NCI-H524 treated with DMSO at 0.1 percent for 48 hours (cell line): ENCODE measurements at places on chromosomes 11 and 22.

GRCh38 chr11:58745705-58746364, 14.1 kb upstream of the GLYAT start:
- no peak for DNase-seq

DNA sequence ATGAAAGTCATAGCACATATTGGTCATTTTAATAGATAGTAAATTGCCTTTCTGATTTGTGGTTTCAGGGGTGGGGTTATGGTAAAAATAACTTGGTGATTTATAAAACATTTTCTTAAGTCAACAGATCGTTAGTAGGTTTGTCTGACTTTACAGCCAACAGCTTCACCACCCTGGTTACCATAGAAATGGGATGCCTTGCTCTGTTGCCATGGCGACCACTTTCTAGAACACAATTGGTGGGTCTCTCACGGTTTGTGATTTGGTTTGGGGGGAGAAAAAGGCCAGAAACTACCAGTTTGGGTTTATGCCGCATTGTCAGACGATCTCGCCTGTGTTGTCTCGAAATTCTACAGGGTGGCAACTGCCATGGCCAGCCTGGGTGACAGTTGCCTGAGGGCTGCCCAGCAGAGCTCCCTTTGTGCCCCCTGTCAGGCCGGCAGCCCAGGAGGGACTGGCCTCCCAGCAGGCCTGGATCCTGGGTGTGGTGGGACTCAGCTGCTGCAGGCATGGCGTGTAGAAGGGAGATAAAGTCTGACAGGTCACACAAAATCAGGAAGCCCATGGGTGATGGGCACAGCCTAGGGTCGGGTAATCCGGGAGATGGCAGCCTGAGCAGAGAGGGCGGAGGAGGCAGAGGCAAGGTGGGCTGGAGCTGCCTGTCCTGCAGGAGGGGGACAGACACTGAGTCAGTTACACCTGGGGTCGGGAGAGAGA, 30.9 kb downstream of the KCNC1 start:
- no peak for DNase-seq

- no peak for DNase-seq
Observed at GRCh38 chr22:42653999-42654398, 4.8 kb upstream of the CYB5R3 start.

- DNase-seq: peak; percentile 90
Observed at GRCh38 chr11:116613206-116613875, 159.4 kb downstream of the BUD13 start.

DNA sequence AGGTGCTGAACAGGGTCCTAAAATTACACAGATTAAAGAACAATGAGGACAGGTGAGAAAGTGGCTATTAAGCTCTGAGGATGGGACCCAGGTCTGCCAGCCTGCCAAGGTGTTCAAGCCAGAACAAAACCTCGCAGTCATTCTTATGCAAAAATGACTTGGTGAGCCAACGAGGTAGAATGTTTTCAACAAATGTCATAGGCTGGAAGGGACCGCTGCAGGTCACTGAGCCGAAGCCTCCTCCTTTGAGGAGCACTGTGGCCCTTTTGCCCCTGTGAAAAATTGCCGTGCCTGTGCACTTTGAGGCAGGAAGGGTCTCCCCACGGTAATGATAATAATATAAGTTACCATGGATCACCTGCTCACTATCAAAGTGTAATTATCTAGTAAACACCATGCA, 216.2 kb downstream of the DSCAML1 start:
- no peak for DNase-seq

GRCh38 chr22:30927806-30928205, 40.8 kb downstream of the MORC2 start:
- no peak for DNase-seq

- no peak for DNase-seq
Observed at GRCh38 chr11:96340555-96340885, 2.5 kb downstream of the MAML2 start.

DNA sequence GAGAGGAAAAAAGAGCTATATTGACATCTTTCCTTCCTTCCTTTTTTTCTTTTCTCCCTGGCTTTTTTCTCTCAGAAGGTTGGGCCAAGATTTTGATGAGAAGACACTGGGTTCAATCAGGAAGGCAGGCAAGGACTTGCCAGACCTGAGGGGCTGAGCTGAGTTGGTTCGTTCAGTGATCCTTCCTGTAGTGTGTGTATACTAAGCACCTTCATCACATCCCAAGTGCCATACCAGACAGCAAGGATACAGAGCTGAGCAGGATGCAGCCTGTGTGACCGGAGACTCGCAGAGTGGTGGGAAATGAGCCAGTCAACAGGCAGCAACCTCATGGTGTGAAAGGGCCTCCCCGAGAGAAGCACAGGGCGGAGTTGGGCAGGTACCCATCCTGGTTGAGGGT, 95.5 kb downstream of the SPON1 start:
- no peak for DNase-seq

DNA sequence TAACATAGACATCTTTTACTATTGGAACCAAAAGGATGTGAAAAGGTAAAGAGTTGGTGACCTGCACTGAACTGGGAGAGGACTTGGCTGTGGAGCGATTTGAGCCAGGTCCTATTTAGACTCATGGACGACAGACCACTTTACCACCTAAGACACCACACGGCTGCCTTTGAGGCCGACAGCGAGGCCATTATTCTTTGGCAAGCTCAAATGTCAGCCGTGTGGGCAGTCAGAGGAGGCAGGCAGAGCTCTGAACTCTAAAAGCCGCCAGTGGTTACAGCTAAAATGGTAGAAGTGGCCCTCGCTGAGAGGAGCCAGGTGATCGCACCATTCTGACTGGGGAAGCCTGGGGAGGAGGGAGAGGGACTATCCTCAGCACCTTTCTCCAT, 50.5 kb downstream of the SCUBE1 start:
- DNase-seq: no peak

DNA sequence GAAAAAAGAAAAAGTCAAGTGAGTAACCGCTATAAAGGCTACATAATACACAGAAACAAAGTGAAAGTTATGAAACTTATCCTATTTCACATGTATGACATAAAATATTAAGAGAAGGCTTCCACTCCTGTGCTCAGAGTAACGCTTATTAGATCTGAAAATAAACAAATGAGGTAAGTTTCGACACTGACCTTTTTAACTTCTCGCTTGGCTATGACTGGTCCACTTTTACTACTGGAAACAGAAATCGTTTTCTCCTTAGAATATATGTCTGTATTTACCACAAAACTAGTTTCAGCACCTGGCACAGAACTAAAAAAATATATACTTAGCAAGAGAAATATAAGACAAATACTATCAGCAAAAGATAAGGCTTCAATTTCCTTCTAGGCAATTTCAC, 16.4 kb downstream of the FNBP4 start:
- no peak for DNase-seq

GRCh38 chr22:28032861-28033260, 113.8 kb upstream of the PITPNB start:
- no peak for DNase-seq

- DNase-seq: no peak
Observed at GRCh38 chr11:132220474-132220873, 850.1 kb downstream of the NTM start.

GRCh38 chr11:11435635-11436034, 82.6 kb upstream of the CSNK2A3 start:
- DNase-seq: no peak

- DNase-seq: no peak
Observed at GRCh38 chr11:134392953-134393615, 19.0 kb downstream of the B3GAT1 start.

- no peak for DNase-seq
Observed at GRCh38 chr11:83819931-83820549, 533.9 kb upstream of the CCDC90B start.

DNA sequence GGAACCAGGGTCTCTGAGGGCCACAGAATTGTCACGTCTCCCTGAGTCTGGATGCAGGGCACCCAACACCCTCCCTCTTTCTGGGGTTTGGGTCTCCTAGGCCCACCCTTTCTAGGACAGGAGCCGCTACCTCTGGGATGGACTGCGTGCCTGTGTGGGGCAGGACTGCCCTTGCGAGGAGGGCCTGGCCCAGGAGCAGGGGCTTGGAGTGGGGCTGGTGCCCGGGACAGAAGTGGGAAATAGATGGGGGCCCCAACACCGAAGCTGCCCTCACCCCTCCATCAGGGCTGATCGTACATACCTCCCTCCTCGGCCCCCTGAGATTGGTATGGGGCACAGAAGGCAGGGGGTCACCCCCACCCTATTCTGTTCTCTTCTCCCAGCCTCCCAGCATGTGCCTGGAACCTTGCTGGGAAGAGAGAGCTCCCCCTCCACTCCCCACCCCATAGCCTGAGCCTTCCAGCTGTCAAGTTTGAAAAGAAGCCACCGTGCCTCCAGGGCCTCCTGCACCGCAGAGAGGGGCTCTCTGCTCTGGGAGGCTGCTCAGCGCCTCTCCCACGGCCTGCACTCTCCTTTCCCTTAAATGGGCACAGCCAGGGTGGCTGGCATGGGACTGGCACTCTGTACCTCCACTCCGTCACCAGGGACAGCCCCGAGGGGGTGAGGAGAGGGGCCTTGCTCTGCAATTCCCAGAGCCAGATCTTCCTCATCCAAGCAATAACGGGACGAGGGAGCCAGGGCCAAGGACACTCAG, 1.8 kb downstream of the LRRC10B start:
- no peak for DNase-seq

GRCh38 chr22:45180146-45180679, 16.5 kb downstream of the NUP50 start:
- no peak for DNase-seq

DNA sequence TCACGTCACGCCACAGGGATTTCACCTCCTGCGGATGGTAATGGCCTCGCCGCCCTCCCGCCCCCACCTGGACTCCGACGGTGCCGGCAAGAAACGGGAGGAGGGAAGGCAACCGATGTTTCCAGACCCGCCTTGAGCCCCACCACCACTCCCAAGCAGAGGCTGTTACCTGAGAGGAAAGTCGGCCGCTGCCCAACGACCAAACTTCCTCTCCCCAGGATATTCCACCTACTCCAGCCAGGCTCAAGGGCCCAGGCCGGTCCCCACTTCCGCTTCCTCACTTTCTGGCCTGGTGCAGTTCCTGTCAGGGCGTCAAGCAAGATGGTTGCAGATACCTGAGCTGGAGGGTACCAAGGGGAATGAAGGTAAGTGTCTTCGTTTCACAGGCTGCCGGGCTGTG, at the start of gene ENTHD1:
TSS of gene ENTHD1 (minus strand) at position 235 of the 400 bp plus-strand sequence. CDS start 6,012 bp downstream, outside the sequence.
- no peak for DNase-seq

DNA sequence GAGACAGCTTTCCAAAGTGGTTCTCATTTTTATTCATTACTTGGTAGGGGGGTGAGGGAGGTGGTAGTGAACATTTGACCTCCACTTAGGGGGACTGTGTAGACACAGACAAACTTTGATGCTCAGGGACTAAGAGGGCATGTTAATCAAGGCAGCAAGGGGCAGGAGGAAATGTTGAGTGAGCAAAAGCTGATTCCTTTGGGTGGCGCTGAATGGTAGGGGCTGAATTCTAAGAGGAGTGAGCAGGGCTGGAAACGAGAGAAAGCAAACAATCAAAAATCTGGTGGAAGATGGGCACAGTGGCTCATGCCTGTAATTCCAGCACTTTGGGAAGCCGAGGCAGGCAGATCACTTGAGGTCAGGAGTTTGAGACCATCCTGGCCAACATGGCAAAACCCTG, 164.8 kb upstream of the BDNF start:
- DNase-seq: no peak

GRCh38 chr11:128897826-128898225, 6.7 kb downstream of the KCNJ5 start:
- no peak for DNase-seq

DNA sequence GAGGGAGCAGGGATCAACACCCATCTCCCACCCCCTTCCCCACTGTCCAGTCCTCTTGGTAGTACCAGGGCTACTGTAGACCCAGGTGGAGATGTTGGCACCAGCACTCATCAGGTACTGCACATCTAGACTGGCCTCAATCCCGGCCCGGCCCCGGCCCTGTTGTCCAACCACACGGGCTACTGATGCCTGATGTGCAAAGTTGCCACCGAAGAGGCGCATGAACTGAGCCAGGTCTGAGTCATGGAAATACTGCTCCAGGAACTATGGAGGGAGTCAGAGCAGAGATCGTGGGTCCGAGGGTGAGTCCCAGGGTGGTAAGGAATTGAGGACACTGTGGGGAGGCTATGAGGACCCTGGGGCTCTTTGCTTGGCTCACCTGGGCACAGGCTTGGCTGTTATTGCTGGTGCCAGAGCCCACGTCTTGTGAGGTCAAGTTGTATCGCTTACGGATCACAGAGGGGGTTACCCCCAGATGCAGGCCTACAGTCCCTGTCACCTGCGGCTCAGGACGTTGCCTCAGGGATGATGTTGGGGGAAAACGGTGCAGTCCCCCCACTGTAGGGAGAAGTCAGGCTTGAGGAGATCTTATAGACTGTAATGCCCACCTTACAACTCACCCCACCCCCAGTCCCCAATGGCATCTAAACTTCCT, 2.5 kb downstream of the TPP1 start:
- DNase-seq: no peak

- DNase-seq: no peak
Observed at GRCh38 chr11:75508051-75508561, 17.6 kb downstream of the GDPD5 start.

DNA sequence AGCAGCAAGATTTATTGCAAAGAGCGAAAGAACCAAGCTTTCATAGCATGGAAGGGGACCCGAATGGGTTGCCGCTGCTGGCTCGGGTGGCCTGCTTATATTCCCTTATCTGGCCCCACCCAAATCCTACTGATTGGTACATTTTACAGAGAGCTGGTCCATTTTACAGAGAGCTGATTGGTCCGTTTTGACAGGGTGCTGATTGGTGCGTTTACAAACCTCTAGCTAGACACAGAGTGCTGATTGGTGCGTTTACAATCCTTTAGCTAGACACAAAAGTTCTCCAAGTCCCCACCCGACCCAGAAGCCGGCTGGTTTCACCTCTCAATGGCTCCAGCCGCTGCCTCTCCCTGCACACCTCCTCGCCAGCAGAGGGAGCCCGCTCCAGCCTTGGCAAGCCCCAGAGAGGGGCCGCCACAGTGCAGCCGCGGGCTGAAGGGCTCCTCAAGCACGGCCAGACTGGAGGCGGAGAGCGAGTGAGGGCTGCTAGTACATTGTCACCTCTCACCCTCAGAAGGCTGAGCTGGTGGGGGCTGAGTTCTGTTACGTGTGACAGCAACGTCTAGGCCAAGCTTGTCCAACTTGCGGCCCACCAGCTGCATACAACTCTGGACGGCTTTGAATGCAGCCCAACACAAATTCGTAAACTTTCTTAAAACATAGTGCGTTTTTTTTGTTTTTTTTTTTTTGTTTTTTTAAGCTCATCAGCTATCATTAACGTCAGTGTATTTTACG, 8.7 kb downstream of the PTH start:
- DNase-seq: no peak

DNA sequence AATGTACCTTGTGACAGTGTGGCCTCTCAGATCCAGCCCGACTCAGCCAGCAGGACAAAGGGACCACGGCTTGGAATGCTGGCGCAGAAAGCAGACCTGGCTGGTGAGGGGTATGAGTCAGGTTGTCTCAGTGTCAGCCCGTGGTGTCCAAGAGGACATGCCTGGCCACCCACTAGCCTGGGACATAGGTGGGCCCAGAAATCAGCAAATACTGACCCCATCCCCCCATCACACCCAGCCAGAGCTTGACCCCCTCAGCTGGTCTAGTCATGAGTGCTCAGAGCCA, 4.5 kb downstream of the BANF1 start:
- no peak for DNase-seq

- DNase-seq: no peak
Observed at GRCh38 chr11:7890417-7891172, 40.5 kb downstream of the OR10A6 start.
